ENCODE measurements at places on chromosomes 4 and X.
A peak's percentile ranks its signal among the peaks of the same experiment; 100 is the strongest.

DNA sequence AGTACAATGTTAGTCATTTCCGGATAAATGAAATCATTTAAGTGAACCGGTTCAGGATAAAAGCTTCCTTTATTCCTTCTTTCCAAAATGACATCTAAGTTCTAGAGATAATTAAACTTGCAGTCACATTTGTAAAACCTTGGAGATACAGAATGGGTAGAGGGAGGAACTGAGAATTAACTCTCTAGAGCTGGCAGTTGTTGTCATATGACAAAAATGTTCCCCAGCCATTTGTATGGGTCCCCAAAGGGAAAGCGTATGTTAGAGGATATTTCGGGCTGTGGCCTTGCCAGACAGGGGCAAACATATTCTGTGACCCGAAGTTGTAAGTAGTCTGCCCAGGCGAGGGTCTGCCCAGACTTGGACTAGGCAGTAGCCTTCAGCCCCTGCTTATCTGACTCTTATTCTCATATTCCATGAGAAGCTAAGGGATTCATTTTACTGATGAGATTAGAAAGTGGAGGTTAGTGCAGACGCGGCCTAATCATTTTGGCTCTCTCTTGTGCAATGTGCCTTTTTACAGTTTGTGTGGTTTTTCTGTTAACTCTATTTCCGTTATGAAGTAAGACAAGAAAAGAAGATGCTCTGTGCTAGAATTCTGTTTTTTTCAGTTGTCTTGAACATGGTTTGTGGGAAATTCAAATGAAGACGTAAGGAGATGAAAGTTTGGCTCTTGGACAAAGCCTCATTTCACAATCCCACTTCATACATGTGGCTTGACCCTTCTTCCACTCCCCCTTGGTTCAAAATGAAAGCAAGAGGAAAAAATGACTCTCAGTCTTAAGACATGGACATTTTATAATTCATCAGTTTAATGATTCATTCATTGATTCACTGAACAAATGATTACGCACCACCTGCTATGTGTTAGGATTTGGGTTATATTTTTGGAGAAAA is 2394.2 kb upstream of the AGA start:
- DNase-seq = no peak

DNA sequence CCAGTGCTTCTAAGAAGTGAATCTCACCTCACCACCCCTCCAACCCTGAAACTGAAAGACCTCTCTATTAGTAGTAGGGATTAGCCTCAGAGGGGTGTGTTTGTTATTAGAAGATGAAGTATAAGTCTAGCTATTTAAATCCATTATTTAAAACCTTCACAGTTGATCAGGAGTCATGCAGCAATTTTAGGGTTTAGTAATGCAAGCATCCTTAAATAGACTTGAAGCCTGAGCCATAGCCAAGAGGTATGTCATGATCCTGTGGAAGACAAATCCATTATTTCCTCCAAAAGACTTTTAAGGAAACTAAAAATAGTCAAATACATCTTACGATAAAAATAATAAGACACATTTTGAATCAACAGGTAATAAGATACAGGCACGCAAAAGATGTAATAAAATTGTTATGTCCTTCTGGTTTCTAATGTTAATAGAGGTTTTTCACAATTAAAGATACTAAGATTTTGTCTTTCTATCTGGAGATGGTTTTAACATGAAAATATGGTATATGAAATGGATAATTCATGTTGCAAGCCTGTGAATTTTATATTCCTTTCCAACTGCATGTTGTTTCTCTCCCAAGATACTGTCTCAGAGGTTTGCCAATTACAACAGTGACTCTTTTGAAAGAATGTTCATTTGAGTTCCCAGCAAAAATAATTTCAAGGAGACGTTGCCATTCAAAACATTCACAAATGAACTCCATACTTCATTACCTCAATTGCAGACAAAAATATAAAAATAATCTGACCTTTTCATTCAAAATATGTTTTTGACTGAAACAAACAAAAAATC is 68.0 kb downstream of the LUZP4 start:
- no peak for DNase-seq

- no peak for DNase-seq
These were observed 46.5 kb downstream of the EVC start for GRCh38 chr4:5757536-5757935.

- DNase-seq = no peak
These were observed 8.9 kb upstream of the CDKL2 start for GRCh38 chr4:75639124-75639695.

GRCh38 chrX:95675011-95675410 is 1009.6 kb upstream of the DIAPH2 start:
- DNase-seq = no peak

DNA sequence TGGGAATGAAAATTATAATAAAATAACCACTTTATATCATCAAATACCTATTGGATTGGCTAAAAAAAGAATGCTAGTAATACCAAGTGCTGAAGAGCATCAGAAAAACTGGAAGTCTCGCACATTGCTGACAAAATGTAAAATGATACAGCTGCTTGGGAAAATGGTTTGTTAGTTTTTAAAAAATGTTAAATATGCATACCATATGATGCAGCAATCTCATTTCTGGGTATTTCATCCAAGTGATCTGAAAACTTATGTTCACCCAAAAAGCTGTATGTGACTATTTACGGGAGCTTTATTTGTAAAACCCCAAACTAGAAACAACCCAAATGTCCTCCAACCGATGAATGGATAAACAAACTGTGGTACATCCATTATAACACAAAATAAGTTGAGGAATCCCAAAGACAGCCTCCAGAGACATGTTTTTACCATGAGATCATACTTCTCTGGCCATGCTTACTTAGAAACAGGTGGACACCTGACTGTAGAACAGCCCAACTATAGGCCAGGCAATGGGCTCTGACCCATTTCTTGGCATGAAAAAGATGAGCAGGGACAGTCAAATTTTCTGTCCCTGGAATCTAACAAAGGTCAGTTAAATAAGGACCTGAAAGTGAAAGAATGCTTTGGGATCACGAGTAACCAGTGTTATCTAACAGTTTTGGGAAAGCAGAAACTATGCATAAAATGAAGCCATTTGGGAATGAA is 47.5 kb upstream of the FAM120C start:
- DNase-seq = no peak

DNA sequence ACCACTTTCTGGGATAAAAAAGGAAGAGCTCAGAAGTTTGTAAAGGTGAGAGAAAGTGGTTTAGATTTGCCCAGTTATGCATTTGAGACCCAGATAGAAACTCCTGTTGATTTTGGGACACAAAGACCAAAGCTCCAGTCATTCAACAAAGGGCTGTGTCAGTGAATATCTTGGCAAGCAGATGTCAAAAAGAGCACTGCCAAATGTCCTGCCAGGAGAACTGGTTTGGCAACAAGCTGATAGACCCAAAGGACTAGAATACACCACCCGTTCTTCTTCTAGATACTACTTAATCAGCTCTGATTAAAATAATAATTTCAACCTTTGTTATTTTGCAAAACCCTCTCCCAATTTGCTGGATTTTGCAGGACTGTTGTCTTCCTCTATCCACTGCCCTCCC is 121.4 kb downstream of the NHS start:
- no peak for DNase-seq

- DNase-seq = no peak
These were observed 2.9 kb upstream of the FTSJ1 start for GRCh38 chrX:48472851-48473703.

DNA sequence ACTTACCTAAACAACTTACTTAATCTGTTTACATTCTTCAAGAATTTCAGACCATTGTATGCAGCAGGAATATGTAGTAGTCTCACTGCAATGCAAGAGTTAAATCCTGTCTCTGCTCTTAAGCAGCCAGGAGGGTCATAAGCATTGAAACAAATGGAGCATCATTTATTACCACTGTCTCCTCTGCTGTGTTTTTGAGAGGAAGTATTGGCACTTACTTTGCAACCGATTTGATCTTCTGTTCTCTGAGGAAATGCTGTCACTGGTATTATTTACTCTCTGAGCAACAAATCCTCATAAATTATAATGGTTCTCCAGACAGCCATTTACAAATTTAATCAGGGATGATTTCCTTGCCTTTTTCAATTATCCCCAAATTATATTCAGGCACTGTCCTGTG is 1367.1 kb downstream of the STIM2 start:
- DNase-seq = no peak

DNA sequence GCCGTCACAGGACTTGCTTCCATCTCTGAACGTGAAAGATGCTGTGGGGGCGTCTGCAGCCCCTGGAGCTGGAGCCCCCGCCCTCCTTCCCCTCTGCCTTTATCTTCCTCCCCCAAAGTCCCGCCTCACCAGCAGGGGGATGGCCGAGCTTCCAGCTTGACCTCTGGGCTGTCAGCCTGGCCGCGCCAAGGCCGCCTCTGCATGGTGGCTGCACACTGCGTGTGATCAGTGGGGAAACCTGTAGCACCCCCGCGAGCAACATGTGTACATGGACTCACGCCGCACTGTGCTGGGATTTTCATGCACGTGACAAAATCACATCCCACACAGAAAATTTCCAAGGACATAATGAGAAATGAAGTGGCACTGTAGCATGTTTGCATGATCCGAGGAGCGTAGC is 26.5 kb upstream of the PSAPL1 start:
- no peak for DNase-seq

- no peak for DNase-seq
These were observed 8.1 kb downstream of the PCDH7 start for GRCh38 chr4:30728311-30728710.

DNA sequence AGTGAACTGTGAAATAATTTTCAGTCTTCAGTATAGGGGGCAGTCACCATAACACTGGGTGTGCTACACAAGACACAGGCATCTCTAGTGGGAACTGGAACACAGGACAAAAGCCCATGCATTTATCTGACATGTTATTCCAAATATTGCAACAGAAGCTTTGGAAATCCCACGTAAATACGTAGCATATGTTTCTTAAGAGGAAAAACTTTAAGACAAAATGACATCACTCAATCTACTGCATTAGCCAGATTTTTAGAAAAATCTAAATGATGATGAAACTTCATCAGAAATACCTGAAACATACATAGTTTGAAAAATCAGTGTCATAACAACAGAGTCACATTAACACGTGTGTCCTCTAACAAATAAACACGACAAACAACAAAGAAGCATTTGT is 14.5 kb downstream of the SHISA3 start:
- DNase-seq = no peak

DNA sequence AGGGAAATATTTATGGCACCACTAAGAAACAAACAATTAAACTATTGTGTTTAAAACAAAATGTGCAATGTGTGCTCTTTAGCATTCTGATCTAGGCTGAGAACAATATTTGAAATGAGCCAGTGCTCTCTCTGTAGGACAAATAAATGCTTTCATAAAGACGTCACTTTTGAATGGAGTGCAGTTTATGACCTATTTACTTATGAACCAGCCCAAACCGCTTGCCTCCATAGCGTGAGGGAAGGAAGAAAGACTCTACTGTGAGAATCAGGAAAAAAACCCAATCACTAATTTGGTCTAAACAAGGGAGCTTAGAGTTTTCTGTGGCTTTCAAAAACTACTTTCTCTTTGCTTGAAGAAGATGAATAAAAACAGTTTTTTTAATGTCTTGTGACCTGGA is 39.4 kb downstream of the SAT1 start:
- no peak for DNase-seq

GRCh38 chr4:54099287-54099747 is 646 bp upstream of the GSX2 start:
- DNase-seq = no peak

- DNase-seq = no peak
These were observed 96.3 kb upstream of the ENPP6 start for GRCh38 chr4:184313702-184314659.

- DNase-seq = no peak
These were observed 19.8 kb upstream of the LGI2 start for GRCh38 chr4:25050370-25051078.

DNA sequence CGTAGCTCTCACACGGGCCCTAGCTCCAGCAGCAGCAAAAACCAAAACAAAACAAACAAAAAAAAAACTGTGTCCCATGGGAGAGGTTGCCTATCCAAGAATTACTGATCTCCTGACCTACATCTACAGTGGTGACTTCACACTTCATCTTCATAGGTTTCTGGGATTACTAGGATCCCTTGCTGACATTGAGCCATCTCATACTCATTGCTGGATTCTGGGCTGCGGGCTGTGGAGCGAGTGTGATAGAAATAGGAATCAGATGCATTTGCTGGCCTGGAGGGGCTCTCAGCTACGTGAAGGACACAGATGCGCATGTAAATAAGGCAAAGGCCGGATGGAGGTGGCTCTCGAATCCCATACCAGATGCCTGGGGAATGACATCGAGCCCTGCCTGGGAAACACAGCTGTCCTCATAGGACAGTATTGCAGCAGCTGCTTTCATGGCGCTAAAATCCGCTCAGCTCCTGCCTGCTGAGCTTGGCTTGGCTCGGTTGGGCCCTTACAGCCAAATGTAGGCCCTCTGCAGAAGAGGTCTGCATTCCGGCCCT is 41.7 kb downstream of the CNGA2 start:
- no peak for DNase-seq

GRCh38 chr4:153585026-153585425 is 99.1 kb upstream of the TLR2 start:
- no peak for DNase-seq

- DNase-seq = no peak
These were observed 87.3 kb downstream of the LCORL start for GRCh38 chr4:17934286-17934685.

DNA sequence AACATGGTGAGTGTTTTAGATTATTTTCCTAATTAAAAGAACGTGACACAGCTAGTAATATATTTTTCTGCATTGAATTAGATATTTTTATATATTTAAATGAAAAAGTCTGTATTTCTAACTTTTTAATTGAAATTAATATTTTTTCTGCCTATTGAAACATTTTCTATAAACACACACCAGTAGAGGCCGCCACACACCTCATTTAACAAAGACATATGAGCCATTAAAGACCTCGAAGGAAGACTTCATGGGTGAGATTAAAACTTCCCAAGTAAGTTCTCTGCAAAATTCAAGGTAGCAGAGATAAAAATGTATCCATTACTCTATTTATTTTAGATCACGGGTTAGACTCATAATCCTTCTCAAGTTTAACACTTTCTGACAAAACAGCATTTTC is 8.3 kb downstream of the SLITRK2 start:
- DNase-seq = peak; percentile 1

- no peak for DNase-seq
These were observed 544.7 kb upstream of the NR3C2 start for GRCh38 chr4:148986951-148987350.

GRCh38 chr4:124253080-124253479 is 459.5 kb downstream of the ANKRD50 start:
- DNase-seq = no peak

DNA sequence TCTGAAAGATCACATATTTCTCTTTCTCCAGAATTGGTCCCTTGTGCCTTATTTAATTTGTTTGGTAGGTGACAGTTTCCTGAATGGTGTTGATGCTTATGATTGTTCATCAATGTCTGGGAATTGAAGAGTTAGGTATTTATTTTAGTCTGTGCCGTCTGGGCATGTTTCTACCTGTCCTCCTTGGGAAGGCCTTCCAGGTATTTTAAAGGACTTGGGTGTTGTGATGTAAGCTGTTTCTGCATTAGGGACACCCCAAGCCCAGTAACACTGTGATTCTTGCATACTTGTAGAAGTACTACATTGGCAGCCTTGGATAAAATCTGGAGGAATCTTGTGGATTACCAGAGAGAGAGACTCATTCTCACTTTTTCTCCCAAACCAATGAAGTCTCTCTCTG is 120.8 kb upstream of the CXXC4 start:
- DNase-seq = no peak

- DNase-seq = no peak
These were observed 28.5 kb upstream of the ANK2 start for GRCh38 chr4:113020966-113021365.
